Heart right ventricle (tissue), 16 donors: ENCODE measurements at places on chromosomes 12 and 14. TPM values are rescaled to one million over a fixed set of nuclear protein-coding genes. Genes with fewer than 3 reads are reported as not detected.

GRCh38 chr12:25800101-25800500 is 158.4 kb upstream of the RASSF8 start:
- DNase-seq: no peak

GRCh38 chr14:60643463-60644314 is 5.6 kb downstream of the SIX1 start:
- DNase-seq: no peak

- no peak for DNase-seq
Observed at GRCh38 chr14:30204431-30204980, 276.9 kb upstream of the PRKD1 start.

DNA sequence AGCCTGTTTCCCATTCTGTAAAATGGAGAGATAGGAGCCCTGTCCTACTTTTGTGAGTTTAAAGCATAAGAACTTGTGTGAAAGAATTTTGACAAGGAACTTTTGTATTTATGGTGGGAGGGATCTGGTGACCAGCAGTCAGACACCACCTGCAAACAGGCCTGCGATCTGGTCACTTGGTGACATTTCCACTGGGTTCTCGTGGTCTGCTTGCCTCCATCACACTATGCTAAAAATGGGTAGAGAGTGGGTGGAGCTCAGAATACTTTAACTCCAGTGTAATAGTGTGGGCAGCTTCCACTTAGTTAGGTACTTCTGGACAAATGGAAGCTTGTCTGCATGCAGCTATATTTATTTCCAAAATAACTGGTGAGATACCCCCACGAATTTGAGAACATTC is 26.5 kb upstream of the PLXNC1 start:
- DNase-seq: no peak

GRCh38 chr14:69755296-69755695 is 11.6 kb upstream of the SRSF5 start:
- no peak for DNase-seq

The PZP gene
- 0.20 TPM for polyA plus RNA-seq

GRCh38 chr14:94066089-94066676 is 14.8 kb downstream of the DDX24 start:
- DNase-seq: no peak

- DNase-seq: no peak
Observed at GRCh38 chr14:82911930-82912329, 1378.3 kb upstream of the SEL1L start.
